ENCODE measurements at places on chromosomes 11 and 22.

- DNase-seq: no peak
These were observed 6.8 kb upstream of the TPBGL start for GRCh38 chr11:75233754-75234172.

DNA sequence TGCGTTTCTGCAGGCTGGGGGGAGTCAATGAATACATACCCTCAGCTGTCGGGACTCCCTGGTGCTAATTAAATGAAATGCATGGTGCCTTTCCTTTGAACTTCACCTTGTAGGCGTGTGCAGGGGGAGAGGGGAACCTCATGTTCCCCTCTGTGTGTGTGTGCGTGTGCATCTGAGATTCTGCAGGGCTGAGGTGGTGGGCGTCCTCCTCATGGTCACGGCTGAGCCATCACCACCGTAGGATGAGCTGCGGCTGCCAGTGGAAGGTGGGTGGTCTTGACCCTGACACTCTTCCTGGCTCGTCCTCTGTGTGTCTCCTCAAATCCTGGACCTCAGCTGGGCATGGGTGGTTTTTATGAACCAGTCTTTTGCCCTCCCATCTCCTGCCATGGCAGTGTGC lies 53.0 kb upstream of the TTLL12 start:
- DNase-seq: no peak

DNA sequence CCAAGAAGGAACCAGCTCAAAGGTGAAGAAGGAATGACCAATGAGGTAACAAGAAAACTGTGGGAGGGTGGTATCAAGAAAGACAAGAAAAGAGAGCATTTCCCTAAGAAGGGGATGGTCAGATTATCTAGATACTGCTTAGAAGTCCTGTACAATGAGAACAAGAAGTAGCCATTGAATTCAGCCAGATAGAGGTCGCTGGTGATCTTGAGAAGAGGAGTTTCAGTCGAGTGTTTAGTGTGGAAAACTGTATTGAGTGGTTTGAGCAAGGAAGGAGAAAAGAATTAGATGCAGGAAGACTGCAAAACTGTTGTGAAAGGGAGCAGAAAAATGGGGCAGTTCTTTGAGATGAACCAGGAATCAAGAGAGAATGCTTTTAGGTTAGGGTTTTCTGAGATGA lies 74.6 kb upstream of the FAT3 start:
- no peak for DNase-seq

GRCh38 chr11:16096336-16096735 lies 260.0 kb downstream of the SOX6 start:
- no peak for DNase-seq
